ENCODE measurements at places on chromosomes 11 and 22.
A peak's percentile ranks its signal among the peaks of the same experiment; 100 is the strongest.

GRCh38 chr11:47057365-47057764, 119.3 kb downstream of the ARFGAP2 start:
- no peak for DNase-seq

DNA sequence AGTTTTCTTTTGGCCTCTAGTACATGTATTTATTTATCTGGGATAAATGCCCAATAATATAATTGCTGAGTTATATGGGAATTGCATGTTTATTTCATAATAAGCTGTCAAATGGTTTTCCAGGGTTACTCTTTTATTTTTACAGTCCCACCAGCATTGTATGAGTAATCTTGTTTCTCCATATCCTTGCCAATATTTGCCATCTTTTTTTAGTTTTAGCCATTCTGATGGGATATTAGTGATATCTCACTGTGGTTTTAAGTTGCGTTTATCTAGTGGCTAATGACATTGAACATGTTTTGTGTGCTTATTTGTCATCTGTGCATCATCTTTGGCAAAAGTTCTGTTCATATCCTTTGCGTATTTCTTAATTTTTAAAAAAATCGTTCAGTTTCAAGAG, 372.8 kb upstream of the CCDC179 start:
- no peak for DNase-seq

- no peak for DNase-seq
These were observed 6.4 kb upstream of the SYT12 start for GRCh38 chr11:67016550-67016949.

DNA sequence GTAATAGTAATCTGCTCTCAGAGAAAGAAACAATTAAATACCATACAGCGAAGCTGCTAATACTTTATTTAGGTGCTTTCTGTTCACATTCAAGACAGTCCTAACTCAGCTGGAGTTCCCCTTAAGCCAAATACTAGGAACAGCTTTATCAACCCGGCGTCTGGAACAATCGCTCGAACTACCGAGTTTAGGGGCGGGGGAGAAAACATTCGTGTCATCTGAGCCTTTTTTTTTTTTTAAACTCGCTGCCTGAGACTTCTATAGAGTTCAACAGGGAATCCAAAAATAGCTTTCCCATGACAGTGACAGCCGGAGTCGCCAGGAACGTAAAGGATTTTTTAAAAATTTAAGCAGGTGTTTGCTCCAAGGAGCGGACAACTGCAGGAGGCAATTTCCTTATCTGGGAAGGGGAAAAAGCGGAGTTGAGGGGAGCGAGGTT, 852 bp downstream of the TRAF6 start:
- DNase-seq: no peak

DNA sequence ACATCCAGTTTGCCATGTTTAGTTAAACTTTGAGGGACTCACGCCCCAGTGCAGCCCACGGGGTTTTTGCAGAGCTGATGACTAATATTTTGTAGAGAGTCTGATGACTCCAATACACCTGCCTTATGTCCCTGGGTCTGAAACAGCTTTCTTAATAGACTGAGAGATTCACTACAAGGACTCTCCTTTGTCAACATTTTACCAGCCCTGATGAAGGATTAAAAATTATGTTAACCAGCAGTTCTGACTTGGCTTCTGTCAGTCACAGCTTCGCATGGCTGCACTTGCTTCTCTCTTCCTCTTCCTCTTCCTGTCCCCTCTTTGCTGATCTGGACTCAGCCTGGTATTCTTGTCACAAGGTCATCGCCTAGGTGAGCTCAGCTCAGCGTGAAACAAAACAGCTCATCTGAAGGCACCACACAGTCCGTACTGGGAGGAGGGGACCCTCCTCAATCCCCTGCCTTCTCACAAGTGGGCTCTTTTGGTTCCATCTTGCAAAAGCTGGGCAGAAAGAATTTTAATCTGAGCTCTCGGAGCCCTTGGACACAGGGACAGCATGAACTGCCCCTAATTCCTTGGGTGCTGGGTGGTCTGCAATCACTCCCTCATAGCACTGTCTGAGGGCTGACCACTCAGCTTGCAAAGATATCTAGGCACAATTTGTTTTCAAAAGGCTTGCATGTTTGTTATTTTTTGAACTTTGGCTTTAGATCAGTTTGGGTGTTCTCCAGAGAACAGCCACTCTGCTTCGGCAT, 38.1 kb upstream of the POU2AF1 start:
- no peak for DNase-seq

DNA sequence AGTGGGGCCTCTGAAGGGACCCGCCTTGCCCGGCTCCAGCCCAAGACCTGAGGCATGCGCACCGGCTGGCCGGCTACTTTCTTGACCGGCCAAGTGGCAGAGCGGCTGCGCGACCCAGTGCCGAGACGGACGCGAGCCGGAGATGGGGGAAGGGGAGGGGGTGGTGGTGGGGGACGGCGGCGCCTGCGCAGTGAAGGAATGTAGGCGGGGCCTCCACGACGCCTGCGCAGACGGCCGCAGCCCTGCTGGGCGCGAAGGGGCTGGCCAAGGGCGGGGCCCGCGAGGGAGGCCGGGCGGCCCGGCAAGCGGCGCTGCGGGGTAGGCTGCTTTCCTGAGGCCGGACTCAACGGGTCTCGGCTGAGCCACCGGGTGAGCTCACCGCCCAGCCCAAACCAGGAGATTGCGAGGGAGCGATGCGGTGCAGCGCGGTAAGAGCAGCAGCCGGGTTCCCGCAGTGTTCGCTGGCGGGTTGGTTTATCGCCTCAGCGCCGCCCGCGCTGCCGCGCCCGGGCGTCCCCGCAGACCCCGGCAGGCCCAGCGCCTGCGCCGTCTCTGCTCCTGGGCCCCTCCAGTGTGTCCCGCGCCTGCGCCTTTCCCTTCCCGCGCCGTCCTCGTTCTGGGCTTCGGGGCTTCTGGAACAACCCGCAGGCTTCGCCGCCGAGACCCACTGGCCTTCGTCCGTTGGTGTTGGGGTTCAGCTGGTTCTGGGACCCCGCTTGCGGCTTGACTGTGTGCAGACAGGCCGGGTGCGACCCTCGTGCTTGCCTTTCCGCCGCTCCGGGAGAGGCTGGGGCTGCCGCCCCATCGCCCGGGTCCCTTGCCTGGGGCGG, at the start of gene SPECC1L:
Gene SPECC1L (plus strand): TSS at position 276 of the 830 bp plus-strand sequence. CDS start 31,401 bp downstream, outside the sequence.
- peak; percentile 83 for DNase-seq

- no peak for DNase-seq
These were observed 21.9 kb downstream of the ZMAT5 start for GRCh38 chr22:29744902-29745301.

GRCh38 chr11:61477126-61477525, 31.4 kb upstream of the LRRC10B start:
- DNase-seq: no peak

- DNase-seq: no peak
These were observed 926 bp downstream of the CCDC157 start for GRCh38 chr22:30357650-30358215.

DNA sequence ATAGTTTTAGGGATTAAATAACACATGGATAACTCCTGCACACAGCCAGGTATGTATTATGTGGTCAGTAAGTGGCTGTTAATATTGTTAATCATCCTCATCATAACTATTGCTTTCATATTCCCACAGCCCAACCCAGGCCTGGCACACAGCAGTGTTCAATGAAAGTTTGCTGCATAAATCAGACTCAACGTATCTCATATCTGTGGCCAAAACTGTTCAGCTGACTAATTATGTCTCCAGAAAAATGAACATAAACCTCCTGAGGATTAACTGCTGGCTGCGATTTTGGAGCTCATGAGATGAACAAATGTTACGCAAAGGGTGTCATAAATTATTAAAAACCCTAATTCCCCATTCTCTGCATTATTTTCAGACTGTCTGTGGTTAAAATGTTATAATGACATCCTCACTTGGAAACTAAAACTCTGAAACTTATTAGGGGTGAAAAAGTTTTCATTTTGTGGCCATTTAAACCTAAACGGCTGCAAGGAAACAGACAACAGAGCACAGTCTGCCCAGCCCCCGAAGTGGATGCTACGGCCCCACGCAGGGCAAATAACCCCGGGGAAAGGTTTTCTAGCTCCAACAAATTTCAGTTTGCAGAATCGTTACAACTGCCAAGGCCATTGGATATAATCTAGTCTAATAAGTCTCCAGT, 17.3 kb downstream of the ABCC8 start:
- DNase-seq: no peak

- DNase-seq: no peak
These were observed 21.5 kb downstream of the ETS1 start for GRCh38 chr11:128565881-128566280.

- no peak for DNase-seq
These were observed 324.7 kb downstream of the ETS1 start for GRCh38 chr11:128262463-128263345.

DNA sequence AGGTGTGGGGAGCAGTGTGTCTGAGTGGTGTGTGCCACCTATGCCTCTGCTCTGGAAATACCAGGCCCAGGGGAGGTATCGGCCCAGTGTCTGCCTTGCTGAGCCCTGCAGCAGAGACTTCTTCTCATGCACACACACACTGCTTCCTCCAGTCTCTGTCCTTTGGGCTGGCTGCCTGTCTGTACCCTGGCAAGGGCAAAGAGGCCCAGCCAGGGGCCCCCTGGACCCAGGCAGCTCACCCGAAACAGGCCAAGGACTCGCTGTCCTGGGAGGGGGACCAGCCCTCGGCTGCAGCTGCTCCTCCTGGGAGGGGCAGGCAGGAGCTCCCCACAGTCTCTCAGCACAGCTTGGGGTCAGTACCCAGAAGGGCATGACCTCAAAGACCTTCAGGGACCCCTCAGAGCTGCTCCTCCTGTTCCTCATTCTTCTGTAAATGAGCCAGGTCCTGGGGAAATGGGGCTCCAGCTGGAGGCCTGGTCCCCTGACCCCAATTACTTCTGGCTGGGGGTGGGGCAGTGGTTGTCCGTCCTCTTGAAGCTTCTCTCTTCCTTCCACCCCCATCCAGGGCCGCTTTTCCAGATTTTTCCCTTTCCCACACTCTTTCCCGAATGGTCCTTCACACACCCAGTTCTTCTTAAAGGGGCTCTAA, 24.5 kb upstream of the ALX4 start:
- no peak for DNase-seq

DNA sequence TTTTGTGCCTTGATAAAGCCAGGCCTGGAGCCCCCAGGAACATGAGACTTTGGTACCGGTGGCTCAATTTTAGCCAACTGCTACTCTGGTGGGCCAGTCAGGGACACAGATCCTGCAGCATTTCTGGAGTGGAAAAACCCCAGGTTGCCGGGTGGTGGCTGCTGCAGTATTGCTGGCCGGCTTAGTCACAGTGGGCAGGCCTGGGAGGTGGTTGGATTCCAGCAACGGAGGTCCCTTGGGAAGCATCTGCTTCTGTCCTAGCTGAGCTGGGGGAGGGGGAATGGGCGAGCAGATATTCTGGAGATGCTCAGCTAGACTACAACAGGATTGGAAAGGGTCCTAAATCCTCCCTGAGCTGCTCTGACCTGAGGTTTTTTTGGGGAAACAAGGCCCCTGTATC, 31.6 kb upstream of the ACCSL start:
- DNase-seq: no peak

GRCh38 chr22:40237241-40237640, 59.5 kb downstream of the TNRC6B start:
- DNase-seq: no peak

GRCh38 chr11:130839981-130840666, 76.2 kb downstream of the SNX19 start:
- no peak for DNase-seq

DNA sequence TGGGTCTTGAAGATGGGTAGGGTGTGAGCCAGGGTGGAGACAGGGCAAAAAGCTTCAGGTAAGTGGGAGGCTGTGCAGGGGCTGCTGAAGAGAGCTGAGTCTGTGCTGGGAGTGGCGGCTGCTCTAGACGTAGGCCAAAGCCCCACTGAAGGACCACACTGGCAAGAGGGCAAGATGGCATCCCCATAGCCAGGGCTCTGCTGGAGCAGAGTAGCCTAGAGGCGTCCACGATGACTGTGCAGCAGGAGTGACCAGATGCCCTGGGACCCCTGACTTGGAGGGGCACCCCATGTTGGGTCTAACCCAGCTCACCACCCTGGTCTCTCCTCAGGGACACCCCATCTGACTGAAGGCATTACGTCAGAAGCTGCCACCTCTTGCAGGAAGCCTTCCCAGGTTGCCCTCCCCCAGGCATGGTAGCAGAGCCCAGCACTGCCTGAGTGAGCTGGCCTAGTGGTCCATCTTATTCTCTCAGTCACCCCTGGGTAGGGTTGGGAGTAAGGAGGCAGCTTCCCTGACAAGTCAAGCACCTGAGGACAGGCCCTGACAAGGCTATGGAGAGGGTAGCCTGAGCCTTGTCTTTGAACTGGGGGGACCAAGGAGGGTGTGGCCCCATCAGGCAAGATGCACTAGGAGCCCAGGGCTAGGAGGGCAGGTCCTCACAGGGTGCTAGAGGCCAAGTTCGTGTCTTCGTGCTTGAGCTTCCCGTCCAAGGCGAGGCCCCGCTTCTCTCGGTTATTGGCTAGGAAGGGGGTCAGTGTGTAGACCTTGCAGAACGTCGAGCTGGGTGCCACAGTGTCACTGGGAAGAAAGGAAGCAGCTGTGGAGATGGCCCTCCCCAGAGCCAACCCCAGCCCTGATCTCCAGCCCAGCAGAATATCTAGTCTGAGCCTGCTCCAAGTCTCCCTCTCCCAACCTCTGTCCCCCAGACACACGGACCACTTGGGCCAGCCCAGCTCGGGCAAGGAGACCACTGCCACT, 33.1 kb downstream of the TPBGL start:
- DNase-seq: no peak

DNA sequence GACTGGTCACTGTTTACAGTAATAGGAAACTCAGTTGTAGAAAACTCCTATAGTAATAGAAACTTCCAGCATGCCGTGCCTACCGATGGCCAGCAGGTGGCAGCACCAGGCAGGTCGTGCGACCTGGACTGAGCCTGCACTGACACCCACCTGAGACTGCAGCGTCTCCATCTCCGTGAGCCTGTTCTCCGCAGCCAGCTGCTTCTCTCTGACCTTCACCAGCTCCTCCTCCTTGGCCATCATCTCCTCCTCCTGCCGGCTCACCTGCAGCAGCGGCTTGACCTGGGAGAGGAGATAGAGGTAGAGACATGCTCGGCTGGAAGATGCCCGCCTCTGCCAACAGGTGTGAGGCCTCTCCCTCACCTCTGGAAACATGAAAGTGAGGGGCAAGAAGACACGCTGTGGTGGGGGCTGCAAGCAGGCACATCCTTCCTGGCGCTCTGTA, 48.5 kb downstream of the APOL1 start:
- peak; percentile 80 for DNase-seq

- DNase-seq: no peak
These were observed 29.6 kb upstream of the UPB1 start for GRCh38 chr22:24465566-24465965.

DNA sequence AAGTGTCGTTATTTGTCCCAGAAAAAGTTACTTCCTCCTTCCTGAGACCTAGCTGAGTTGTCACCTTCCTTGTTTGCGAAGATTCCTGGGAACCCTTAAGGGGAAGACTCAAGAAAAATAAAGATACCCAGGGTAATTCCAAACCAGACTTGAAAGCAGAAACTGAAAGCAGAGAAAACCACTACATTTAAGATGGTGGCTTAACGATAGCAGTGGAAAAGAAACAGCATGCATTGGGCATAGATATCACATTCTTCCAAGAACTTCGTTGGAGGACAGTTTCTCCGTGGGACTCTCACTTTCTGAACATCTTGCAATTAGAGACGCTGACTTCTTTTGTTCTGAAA, 89.1 kb downstream of the FAM76B start:
- no peak for DNase-seq
